ENCODE measurements at places on chromosomes 16 and 17.
A peak's percentile ranks its signal among the peaks of the same experiment; 100 is the strongest.

- peak; percentile 52 for DNase-seq
Measured at GRCh38 chr17:75830164-75831031, 13.8 kb downstream of the UNC13D start.

- no peak for DNase-seq
Measured at GRCh38 chr16:81597079-81597658, 152.6 kb downstream of the CMIP start.

- DNase-seq, result no peak
Measured at GRCh38 chr17:48129981-48130380, 22.4 kb downstream of the SNX11 start.

- no peak for DNase-seq
Measured at GRCh38 chr17:39700148-39700987, 504 bp downstream of the ERBB2 start.

DNA sequence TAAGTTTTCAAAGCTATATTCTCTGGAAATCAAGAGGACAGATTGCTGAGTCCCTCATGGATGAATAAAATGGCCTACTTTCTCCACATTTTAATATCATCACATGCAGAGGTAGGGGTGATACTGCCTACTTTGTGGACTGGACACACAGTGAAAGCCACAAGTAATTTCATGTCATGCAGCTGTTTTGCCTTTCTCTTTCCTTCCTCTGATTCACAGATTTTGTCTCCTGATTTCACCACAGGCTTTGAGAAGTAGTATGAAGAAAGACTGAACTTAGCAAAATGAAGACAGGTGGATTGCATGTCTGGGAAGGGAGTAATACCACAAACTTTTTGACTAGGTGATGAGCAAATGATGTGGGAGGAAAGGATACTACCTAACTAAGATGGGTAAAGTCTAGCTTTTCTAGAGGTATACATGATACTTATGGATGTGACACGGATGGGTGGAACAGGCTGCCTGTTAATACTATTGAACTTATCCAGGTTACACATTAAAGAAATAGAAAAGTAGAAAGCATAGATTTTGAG is 478.4 kb upstream of the GOT2 start:
- DNase-seq, result no peak

GRCh38 chr16:68300734-68301459 is 9.8 kb downstream of the SLC7A6OS start:
- DNase-seq, result no peak

DNA sequence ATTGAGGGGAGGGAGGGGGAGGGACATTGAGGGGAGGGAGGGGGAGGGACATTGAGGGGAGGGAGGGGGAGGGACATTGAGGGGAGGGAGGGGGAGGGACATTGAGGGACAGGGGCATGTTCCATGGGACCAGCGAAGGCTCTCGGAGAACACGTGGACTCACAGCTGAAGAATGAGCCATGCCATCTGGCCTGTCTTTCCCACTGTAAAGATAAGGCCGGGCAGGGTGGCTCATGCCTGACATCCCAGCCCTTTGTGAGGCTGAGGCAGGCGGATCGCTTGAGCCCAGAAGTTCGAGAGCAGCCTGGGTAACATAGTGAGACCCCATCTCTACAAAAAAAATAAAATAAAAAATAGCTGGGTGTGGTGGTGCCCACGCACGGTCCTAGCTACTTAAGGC is 32.5 kb downstream of the RPH3AL start:
- no peak for DNase-seq

DNA sequence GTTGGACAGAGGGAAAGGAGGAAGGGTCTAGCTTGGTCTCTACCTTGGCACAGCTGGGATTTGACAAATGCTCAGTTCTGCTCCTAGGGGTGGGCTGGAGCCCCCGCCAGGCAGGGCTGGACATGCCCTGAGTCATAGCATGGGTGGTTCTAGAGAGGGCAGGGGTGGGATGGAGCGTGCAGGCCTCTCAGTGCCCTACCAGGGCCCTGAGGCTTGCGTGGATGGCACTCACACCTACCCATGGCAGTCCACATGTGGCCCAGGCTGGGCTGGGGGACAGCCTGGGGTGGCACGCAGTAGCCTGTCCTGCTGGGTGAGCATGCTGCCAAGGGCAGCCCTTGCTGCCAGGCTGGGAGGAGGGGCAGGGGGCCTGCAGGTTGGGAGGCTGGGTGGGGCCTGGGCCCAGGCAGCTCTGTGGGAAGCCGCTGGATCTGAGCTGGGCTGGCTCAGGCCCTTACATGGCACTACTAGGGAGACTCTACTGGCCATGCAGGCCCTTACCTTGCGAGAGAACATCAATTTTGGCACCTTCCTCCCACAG is 11.2 kb downstream of the DOC2B start:
- DNase-seq, result no peak

Measured in NAMALWA (cell line).